Inflammatory macrophage treated with lipopolysaccharide for 4 hours (primary cell): ENCODE measurements at places on chromosomes 4 and X.

DNA sequence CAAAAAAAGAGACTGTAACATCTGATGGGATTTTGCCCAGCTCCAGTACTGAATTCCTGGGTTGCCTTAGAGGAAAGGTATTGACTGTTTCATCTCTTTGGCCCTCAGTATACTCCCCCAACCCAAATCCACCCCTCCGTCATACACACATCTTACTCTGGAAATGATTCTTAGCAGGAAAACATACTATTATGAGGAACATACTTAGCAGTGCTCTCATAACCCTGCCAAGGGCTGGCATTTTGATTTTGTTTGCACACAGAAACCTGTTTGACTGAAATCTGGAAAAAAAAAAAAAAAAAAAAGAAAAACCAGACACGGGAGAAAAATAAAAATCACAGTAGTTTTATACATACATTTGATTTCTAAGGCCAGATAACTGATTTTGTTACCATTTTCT lies 19.4 kb upstream of the AR start:
- no peak for DNase-seq

- peak; percentile 8 for DNase-seq
Measured at GRCh38 chrX:81414630-81415029, 212.7 kb downstream of the SH3BGRL start.

GRCh38 chr4:89338206-89338605 lies 30.6 kb upstream of the GPRIN3 start:
- DNase-seq, result no peak

DNA sequence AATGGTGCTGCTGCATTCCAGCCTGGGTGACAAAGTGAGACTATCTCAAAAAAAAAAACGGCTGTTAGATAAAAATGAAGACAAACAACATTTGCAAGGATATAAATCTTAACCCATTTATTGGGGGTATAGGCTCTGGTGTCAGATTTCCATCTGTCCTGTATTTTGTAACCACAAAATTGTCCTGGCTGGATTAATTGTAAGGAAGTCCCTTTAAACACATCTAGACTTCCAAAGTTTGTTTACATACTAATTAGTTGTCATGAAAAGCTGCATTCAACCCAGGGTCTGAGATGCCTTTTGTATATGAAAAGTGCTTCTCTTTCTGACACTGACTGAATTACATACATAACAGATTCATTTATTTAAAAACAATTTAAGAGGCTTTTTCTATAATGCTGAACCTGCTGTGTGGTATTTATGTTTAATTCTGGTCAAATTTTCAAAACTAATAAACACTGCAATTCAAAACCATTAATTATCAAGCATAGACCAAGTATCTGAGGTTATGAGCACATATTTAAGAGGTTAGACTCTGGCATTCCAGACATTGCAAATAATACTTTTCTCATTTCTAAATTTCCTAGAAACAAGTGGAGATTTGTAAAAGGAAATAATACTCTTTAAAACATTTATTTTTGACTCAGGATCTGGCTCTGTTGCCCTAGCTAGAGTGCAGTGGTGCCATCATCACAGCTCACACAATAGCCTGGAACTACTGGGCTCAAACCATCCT lies 17.5 kb upstream of the UGDH start:
- no peak for DNase-seq

- no peak for DNase-seq
Measured at GRCh38 chr4:174324725-174325124, 41.0 kb downstream of the CEP44 start.

DNA sequence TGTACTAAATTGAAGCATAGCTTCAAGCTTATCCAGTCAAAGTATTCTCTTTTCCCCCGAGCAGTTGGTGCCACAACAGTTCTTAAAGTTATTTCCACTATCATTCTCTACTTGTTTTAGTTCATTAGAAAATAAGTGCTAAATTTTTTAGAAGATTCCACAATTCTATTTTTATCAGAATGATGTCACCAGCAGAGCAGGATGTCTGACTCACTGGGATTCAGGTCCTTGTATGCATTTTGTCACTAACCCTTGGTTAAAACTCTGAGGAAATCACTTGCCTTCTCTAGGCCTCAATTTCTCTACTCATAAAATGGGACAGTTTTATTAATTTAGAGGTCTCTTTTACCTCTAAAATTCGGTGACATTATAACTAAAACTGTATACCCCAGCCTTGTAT lies 3.4 kb downstream of the DDX53 start:
- no peak for DNase-seq

GRCh38 chr4:147285751-147286150 lies 195.1 kb upstream of the EDNRA start:
- DNase-seq, result no peak

- no peak for DNase-seq
Measured at GRCh38 chr4:153111426-153112040, 92.7 kb upstream of the TRIM2 start.

DNA sequence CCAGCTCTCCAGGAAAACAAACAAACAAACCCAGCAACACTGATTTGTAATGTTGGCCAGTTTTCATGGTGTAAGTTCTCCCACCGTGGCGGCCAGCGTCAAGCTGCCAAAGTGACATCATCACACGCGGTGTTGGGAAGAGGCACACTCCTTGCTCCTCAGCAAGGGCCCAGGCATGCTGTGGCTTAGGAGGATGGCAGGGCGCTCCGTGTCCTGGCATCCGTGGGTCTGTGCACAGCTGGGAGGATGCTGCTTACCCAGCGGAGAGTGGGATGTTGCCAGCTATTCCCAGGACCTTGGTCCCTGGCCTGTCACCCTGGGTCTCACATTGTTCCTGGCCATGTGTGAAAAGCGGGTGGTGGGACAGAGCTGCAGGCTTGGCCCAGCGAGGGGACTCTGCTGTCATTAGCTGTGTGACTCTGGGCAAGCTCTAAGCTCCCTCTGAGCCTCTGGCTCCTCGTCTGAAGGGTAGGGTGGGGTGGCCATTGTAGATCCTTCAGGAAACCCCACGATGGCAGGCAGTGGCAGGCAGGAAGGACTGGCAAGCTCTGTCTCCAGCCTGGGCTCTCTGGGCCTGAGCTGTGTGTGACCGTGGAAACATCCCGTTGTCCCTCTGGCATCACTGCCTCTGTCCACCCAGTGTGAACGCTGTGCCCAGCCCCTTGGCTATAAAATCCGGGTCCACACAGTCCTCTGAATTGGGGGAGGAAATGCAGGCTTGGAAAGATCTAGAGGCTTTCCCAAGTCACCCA lies 10.8 kb downstream of the PSAPL1 start:
- no peak for DNase-seq

- DNase-seq, result peak; percentile 86
Measured at GRCh38 chr4:74206088-74206825, 48.3 kb downstream of the MTHFD2L start.

DNA sequence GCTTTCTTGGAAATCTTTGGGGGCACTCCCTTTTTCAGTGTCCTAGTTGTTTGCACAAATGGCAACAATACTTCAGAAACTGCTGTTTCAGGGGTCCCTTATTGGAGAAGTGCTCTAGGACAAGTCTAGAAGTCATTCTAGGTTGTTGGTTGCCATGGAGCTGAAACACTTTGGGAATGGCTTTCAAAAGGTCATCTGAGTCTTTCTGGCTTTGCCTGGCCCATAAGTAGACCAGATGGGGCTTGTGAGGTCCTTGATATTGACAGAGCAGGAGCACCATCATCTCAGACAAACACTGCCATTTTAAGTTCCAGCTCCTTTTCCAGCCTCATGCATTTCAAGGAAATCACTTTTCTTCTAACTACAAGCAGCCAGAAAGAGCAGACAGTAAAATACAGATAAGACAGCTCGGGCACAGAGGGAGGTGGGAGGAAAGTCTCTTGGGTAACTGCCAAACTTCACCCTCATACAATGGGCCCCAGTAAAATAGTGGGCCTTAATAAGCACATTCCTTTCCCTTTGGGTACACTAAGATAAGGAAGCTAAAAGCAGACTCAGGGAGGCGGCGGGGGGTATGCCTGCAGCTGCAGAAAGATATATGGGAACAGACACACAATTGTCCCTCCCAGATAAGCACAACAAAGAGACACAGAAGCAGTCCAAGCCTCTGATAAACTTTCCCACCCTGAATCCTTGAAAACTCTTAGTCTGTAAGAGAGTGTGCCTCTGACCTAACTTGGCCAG lies 8.5 kb upstream of the NXF3 start:
- no peak for DNase-seq

DNA sequence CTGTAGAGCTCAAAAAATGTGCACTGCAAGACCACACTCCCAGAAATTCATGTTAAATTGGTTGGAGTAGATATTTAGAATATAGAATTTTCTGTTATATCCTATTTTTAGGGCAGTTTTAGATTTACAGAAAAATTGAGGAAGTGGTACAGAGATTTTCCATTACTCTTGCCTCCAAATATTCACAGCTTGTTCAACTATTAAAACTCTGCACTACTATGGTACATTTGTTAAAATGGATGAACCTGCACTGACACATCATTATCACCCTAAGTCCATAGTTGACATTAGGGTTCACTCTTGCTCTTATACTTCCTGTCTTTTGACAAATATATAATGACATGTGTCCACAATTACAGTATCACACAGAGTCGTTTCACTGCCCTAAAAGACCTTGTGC lies 1724.5 kb downstream of the C4orf33 start:
- DNase-seq, result no peak

DNA sequence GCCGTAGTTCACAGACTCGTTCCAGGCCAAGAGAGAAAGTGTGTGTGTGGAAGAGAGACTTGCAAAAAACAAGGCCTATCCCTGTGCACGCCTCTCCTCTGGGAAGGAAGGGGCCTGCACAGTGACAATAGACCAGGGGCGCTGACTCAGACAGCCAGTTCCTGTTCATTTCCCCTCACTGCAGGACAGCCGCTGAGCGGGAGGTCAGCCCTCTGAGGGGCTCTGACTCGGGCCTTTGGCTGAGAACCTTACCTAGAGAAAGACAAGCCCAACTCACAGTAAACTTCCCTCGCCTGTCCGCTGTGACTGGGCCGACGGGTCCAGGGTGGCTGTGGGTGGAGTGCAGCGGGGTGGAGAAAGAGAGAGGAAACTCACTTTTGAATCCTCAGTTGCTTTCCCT lies 52.1 kb downstream of the RTL5 start:
- DNase-seq, result no peak

DNA sequence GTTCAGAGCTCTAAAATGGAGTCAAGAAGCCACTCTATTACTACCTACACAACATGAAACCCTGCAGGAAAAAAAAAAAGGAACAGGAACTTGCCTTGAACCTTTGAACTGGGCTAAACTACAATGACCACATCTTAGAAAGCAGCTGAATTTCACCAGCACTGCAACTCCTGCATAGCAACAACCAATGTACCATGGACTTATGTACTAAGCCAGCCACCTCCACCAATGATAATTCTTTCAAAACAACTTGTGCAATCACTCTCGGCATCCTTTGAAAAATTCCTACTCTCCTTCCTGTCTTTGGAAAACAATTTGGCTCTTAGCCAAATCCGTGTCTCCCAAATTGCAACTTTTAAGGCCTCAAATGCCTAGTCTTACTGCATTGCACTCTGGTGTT lies 26.8 kb upstream of the FMR1 start:
- peak; percentile 4 for DNase-seq

DNA sequence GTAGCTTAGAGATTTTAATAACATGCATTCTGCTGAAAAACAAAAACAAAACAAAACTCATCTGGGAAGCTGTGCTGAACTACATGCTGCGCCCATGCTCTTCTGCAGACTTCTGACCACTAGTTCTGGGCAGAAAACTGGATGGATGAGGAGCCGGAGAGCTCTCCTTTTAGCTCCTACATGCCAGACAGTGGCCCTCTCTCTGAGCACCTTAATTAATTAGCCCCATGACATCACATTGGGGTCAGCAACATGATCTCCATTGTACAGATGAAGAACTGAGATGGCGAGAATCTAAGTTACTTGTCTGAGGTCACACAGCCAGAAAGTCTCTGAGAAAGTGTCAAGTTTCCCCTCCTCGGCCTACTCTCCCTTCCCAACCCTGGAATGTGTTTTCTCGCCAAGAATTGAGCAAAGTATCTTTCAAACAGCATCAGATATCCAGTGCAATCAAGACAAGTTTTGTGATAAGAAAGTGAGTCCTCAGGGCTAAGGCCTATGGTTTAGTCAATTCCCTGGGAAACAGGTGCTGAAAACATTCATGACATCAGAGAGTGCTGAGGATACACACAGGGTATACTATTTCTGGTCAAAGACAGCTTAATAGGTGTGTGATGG lies 21.6 kb downstream of the SCD5 start:
- no peak for DNase-seq

- DNase-seq, result peak; percentile 15
Measured at GRCh38 chrX:41661366-41662095, 27.2 kb upstream of the GPR34 start.

DNA sequence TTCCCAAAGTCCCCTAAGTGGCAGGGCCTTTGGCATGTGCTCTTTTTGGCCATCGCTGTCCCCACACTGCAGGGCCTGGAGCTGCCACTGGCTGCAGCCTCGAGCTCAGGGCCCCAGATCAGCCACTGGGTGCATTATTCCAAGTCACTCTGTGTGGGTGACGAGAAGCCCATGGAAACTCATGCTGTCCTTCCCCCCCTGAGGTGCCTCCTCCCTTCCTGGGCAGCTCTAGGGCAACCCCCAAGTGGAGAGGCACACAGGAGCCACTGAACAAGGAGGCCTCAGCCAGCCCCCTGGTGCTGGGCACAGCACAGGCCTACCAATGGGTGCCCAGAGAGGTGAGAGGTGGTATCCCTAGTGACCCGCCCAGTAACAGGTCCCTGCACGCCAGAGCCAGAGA lies 84.5 kb downstream of the PPP2R2C start:
- DNase-seq, result no peak

- no peak for DNase-seq
Measured at GRCh38 chrX:679291-679979, 48.8 kb downstream of the SHOX start.

DNA sequence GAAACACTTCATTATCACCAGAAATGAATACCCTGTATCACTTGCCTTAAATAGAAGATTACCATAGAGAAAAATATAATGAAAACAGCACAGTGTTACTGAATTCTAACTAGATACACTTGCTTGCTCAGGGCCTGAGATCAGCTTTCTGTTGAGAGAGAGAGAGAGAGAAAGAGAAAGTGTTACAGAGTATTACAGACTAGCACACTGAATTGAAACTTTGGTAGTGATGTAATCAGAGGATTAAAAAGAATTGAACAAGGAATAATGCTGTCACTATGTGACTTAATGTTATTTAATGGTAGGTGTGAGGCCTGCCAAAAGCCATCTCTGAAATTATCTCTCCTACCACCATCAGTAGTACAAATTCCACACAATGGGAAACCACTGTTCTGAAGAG lies 35.5 kb upstream of the CASK start:
- no peak for DNase-seq

- no peak for DNase-seq
Measured at GRCh38 chr4:176791591-176792325, 964 bp downstream of the VEGFC start.

- no peak for DNase-seq
Measured at GRCh38 chrX:85381602-85382001, 2.1 kb upstream of the POF1B start.

GRCh38 chr4:6333301-6334202 lies 63.9 kb downstream of the WFS1 start:
- DNase-seq, result peak; percentile 22
